ENCODE measurements at places on chromosomes 3 and 15.

DNA sequence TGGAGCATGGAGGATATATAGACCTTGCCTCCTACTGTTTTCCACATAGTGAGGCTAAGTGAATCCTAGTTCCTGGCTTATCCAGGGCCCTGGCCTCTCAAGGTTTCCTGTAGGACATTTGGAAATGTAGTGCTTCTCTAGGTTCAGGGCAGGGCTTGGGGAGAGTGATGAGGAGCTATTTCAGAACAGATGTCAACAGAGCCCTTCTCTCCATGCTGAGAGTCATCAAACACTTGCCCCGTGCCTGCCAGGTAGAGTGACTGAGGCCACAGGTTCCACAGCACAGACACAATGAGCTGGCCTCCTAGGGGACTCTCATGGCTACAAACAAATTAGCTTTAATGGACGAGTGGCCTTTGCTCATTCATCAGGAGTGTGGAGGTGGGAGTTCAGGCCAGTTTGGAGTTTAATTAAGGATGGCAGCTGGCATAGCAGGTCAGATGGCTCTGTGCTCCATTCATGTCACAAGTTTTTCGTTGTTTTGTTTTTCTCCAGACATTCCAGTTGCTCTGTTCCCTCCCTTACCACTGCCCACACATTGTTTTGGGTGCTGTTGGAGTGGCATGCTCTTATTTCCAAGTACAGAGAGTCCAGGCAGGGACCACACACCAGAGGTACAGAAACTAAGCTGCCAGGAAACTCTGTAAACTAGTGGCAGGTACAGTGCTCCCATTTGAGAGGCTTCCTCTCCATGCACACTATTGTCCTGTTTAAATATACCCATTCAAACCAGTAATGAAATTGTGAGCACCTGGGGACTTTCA, 189.8 kb downstream of the RYR3 start:
- DNase-seq, result no peak

DNA sequence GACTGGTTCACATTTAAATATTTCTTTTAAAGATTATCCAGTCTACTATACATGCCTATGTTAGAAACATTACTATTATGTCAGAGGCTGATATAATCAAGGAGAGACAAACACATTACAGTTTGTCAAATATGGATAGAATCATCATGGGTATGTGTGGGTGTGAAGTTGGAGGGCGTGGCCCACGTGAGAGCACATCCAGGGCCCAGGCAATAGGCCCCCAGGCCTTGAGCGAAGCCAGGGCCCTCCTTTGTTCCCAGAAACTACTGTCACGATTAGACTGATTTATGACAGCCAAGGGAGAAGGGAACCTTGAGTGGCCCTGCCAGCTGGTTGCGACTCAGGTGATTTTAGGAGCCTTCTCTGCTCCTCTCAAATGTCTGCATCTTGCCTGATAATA, 26.9 kb upstream of the LDHAL6B start:
- no peak for DNase-seq

DNA sequence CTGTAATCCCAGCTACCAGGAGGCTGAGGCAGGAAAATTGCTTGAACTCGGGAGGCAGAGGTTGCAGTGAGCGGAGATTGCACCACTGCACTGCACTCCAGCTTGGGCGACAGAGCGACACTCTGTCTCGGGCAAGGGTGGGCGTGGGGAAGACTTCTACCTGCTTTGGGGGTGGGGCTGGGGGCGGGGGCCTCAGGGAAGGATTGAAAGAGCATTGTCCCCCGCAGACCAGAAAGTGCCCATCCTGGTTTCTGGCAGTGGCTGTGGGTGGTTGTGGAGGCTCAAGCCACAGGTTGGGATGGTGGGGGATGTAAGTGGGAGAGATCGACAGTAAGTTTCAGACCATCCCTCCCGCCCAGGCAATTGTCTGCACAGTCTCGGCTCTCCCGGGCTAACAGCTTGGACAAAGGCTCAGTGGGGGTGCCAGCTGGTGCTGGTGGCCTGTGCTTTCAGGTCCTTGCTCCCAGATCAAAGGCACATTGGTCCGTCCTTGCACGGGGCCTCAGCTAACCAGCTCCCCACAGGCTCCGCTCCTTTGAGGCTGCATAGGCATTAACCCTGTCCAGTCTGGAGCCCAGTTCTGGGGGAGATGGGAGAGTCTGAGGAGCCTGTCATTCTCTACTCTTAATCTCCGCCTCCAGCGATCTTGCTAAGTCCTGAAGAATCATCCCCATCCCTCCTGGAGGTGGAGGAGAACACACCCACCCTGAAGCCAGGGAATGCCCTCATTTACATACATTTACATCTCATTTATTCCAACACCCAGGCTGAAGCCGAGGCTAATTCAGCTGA, 8.6 kb downstream of the SCN5A start:
- DNase-seq, result no peak

- no peak for DNase-seq
Observed at GRCh38 chr3:110149763-110150162, 812.4 kb upstream of the DPPA4 start.

GRCh38 chr3:3189102-3189727, 9.7 kb upstream of the CRBN start:
- no peak for DNase-seq

DNA sequence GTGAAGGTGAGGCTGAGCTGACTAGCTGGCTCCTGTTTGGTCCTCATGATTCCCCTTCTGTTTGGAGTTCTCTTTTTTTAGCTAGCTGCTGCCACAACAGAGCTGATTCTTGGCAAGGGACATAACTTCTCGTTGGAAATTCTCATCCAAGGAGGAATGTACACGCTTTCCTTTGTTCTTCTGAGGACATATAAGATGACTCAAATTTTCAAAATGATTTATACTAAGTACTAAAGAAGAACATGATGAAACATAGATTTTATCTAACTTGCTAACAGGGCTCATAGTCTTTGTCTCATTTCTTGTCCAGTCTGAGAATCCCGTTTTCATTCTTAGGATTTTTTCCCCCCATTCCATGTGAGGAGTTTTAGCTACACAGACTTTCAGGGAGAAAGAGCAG, 2.9 kb upstream of the TFG start:
- DNase-seq, result no peak

- DNase-seq, result no peak
Observed at GRCh38 chr3:124999317-124999716, 56.5 kb downstream of the HEG1 start.
